ENCODE measurements at places on chromosomes 7 and 10. TPM values are rescaled to one million over a fixed set of nuclear protein-coding genes. Genes with fewer than 3 reads are reported as not detected.

GRCh38 chr7:22385326-22385725, 28.4 kb upstream of the RAPGEF5 start:
- no peak for DNase-seq
- H3K27me3 ChIP-seq, result no peaks in the 10 kb centered on the region
- no peaks in the 10 kb centered on the region for H3K36me3 ChIP-seq
- no peak overlapping the region for H3K4me3 ChIP-seq
- no peaks in the 10 kb centered on the region for H3K4me1 ChIP-seq

DNA sequence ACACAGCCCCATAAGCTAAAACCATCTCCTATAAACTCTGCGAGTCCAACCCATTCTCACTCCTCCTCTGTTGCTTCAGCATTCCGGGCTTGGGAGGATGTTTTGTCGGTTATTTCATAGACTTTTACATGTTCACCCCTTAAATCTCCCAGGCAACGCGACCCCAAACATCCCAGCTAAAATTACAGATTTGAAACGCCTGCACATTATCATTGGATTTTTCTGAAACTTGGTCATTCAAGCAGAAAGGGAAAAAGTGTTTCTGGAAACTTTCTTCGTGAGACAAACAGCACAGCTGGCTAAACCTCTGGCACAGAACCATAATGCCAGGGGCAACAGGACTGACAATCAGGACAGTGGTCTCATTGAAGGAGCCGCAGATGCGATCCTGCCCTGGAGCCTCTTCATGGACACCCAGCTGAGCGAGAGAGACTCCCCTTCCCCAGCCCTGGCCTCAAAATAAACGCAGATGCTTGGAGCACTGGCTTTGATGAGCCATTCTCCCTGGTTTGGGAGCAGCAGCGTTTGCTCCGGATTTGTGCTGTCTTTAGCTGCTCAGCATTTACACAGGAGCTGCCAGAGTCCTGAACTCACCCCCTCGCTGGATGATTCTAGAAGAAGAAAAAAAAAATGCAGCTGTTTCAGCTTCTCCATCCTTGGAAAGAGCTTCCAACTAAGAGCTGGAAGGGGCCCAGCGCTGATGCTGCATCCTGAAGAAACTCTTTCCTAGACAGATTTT, 30.1 kb downstream of the AFAP1L2 start:
- H3K4me1 ChIP-seq, result no peaks in the 10 kb centered on the region
- no peak for DNase-seq
- H3K36me3 ChIP-seq, result no peaks in the 10 kb centered on the region
- no peak overlapping the region for H3K27ac ChIP-seq
- H3K27me3 ChIP-seq, result no peaks in the 10 kb centered on the region

- H3K4me3 ChIP-seq, result no peak overlapping the region
- DNase-seq, result no peak
- no peaks in the 10 kb centered on the region for H3K36me3 ChIP-seq
- H3K27me3 ChIP-seq, result no peaks in the 10 kb centered on the region
These were observed 74.7 kb upstream of the PRR15 start for GRCh38 chr7:29488977-29489376.

Gene THNSL1
- 3.2 TPM for total RNA-seq

DNA sequence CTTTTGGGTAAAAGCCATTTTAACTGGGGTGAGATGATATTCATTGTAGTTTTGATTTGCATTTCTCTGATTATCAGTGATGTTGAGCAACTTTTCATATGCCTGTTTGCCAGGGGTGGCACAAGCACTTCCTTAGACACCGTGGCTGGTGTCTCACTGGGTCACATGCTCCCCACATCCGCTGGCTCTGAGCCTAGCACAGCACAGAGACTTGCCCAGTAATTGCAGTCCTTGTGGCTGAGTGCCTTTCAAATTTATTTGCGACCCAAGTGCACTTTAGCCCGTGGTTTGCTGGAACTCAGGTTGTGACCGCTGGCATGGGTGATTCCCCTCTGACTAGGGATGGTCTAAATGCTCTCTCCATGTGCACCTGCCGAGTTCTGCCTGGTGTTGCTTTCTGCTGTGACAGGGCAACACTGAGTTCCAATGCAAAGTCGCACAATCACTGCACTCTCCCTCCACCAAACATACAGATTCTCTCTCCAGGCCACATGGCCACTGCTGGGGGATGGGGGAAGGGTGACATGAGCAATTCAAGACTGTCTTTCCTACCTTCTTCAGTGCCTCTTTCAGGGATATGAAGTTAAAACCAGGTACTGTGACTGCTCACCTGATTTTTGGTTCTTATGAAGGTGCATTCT, 66.5 kb downstream of the ZNF277 start:
- no peak for DNase-seq
- no peak overlapping the region for H3K27ac ChIP-seq
- H3K36me3 ChIP-seq, result no peaks in the 10 kb centered on the region

- H3K36me3 ChIP-seq, result no peaks in the 10 kb centered on the region
- H3K27me3 ChIP-seq, result no peaks in the 10 kb centered on the region
- no peak for DNase-seq
- peak within 1 kb of the TSS; percentile 65 for H3K27ac ChIP-seq
- H3K4me3 ChIP-seq, result peak within 1 kb of the TSS; percentile 34
These were observed at the start of gene TBXAS1 for GRCh38 chr7:139829025-139829774. Gene TBXAS1 (plus strand): TSS chr7:139829264. CDS start chr7:139829391, 127 bp downstream.

Gene ADAM22
- total RNA-seq, result 2.4 TPM

DNA sequence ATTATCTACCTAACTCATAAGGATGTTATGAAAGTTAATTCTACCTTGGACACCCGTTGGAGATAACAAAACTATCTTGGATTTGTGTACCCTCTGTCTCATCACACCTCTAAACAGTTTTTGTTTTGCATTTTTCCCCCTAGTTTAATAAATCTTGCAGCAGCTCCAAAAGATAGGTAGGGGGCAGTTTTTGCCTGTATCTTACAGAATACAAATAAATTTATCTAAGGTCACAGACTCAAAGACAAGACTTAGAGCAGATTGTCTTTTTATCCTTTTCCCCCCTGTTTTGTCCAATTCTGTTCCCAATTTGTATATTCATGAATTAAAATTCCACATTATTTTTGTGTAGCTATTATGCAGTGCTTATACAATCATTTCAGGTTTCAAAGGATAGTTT, 5.0 kb upstream of the SORCS1 start:
- no peaks in the 10 kb centered on the region for H3K36me3 ChIP-seq
- peaks cover 5% of the 10 kb centered on the region for H3K4me1 ChIP-seq
- no peak overlapping the region for H3K27ac ChIP-seq
- peaks cover 5% of the 10 kb centered on the region for H3K27me3 ChIP-seq
- no peak for DNase-seq

Gene CC2D2B
- total RNA-seq, result 5.5 TPM

- H3K4me3 ChIP-seq, result no peak overlapping the region
- no peak for DNase-seq
- no peak overlapping the region for H3K27ac ChIP-seq
- H3K36me3 ChIP-seq, result no peaks in the 10 kb centered on the region
- H3K4me1 ChIP-seq, result peaks cover 5% of the 10 kb centered on the region
- no peaks in the 10 kb centered on the region for H3K27me3 ChIP-seq
These were observed 137.0 kb downstream of the ETV1 start for GRCh38 chr7:13852281-13852968.

GRCh38 chr7:43593010-43593409, 10.1 kb downstream of the STK17A start:
- no peak overlapping the region for H3K4me3 ChIP-seq
- H3K4me1 ChIP-seq, result peaks cover 8% of the 10 kb centered on the region
- H3K36me3 ChIP-seq, result peaks cover 24% of the 10 kb centered on the region
- no peak for DNase-seq
- H3K27ac ChIP-seq, result no peak overlapping the region
- no peaks in the 10 kb centered on the region for H3K27me3 ChIP-seq

Gene PON1
- 1.7 TPM for total RNA-seq

Measured in upper lobe of left lung (tissue), 6 donors.